Non-pigmented ciliary epithelial cell (primary cell): ENCODE measurements at places on chromosomes 7 and 10.
A peak's percentile ranks its signal among the peaks of the same experiment; 100 is the strongest.

DNA sequence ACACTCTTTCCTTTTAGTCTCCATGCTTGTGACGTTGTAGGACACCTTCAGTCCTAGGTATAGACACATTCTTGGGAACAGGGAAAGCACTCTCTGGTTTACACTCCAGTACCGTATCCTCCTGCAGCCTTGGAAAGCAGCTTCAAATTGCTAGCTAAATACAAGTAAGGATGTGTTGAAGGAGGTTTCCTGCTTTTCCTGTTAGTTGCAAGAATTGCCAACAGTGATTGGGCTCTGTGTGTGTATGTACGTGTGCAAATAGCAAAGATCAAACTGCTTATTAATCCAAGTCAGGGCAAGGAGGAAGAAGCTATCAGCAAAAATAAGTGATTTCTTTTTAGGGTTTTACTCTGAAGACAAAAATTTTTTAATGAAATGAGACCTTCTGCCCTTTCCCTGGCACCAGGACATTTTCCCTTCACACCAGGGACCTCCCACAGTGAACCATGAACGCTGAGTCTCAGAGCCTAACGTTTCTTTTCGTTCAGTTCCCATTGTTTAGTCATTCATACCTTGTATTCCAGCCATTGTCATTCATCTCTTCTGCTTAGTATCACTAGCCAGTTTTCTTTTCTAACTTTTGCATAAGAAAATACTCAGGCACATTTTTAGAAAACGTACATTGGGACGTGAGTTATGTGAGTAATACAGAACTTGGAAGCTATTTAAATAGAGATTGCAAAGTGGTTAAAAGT lies 36.9 kb upstream of the AUTS2 start:
- no peak for DNase-seq

DNA sequence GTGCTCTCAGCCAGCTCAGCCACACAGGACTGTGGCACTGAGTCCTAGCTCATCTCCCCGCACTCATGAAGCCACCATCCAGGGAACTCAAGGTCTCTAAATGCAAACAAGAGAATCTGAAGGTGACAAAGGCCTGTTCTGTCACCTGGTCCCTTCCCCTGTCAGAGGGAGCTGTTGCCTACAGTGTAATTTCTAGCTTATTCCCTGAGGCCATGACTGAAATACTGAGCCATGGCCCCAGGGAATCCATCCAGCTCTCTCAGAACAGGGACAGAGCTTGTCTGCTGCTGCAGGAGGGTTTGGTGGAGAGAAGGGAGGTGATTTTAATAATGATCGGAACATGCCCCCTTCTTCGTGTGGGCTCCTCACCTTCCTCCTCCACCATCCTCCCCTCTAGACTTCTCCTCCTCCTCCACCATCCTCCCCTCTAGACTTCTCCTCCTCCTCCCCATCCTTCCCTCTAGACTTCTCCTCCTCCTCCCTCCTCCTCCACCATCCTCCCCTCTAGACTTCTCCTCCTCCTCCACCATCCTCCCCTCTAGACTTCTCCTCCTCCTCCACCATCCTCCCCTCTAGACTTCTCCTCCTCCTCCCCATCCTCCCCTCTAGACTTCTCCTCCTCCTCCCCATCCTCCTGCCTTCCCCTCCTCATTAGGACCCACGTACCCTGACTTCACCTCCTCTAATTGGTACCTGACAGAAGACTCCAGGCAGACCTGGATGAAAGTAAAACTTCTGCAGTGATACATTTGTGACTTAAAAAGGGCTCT lies 338.0 kb upstream of the MKI67 start:
- DNase-seq: peak; percentile 5

DNA sequence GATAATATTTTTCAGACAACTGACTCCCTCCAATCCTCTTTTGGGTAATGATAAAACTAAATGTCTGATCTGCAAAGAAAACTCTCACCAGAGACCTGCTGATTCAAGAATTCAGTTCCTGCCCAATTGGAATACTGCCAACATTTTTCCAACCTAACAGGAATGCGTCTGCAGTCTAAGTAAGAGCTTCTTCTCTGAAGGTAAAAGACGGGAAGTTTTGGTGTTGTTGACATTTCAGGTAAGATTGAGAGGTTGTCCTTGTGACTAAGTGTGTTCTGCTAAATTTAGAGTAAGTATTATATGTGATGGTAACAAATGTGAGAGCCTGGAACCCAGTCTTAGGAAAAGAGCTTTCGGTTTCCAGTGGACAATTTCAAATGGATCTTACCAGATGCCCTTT lies 17.6 kb downstream of the IFIT5 start:
- peak; percentile 67 for DNase-seq

GRCh38 chr10:5196702-5197113 lies at the start of gene AKR1C4:
Gene AKR1C4, plus strand, starts transcription at chr10:5196837. Its CDS starts 31 bp downstream, at chr10:5196868.
- DNase-seq: no peak

DNA sequence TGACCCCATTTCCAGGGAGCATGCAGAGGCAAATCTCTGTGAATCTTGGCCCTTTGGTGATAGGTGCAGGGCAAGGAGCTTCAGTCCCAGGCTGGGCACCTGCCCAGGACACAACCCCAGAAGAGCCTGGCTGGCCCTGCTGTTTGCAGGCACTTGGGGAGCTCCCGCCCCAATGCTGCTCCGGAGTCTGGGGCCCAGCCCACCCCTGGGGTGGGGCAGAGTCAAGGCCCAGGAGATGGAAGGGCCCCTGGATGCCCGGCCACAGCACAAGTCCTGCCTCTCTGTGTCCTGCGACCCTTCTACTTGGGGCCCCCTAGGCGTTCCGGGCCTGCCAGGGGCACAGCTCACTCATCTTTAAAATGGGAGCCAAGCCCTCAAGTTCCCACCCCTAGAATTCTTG lies 24.7 kb downstream of the PDGFA start:
- no peak for DNase-seq

DNA sequence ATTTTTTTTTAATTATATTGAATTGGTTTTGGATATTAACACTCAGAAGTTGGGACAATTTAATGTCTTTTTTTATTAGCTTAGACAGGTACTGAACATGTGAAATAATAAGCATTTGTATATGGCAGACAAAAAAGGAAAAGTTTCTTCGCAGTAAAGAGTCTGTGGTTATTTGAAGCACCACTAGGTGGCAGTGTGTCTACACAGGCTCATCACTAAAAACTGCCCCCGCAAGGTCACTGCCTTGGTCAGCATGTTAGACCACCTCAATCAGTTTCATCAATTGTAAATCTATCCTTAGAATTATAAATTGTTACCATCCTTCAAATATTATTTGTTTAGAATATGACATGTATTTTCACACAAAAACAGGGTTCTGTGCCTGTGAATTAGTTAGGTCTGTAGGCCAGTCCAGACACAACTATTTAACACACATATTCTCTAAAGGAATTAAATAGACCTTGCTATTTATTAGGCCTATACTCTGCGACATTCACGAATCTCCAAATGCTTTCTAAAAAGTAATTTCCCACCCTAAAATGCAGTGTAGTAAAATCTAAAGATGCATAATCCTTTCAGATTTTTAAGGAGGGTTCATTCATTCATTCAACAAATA lies 17.0 kb downstream of the PNLIPRP3 start:
- DNase-seq: no peak

DNA sequence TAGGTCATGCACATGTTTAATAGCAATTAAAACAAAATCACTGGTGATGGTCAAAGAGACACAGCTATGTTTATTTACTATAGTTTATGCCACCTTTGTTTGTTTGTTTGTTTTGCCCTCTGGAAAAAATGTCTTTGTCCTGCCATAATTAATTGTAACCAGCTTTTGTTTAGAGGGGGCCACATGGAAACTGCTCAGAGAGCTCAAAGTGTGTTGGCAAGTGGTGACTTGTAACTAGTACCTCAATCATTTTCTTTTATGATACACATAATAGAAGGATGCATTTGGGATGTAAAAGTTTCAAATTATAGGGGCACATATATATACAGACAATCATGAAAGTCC lies 40.2 kb downstream of the GRK5 start:
- DNase-seq: no peak

- no peak for DNase-seq
These were observed 86.4 kb upstream of the GNA12 start for GRCh38 chr7:2930310-2931033.

GRCh38 chr10:58104351-58104751 lies 163.3 kb downstream of the IPMK start:
- no peak for DNase-seq

DNA sequence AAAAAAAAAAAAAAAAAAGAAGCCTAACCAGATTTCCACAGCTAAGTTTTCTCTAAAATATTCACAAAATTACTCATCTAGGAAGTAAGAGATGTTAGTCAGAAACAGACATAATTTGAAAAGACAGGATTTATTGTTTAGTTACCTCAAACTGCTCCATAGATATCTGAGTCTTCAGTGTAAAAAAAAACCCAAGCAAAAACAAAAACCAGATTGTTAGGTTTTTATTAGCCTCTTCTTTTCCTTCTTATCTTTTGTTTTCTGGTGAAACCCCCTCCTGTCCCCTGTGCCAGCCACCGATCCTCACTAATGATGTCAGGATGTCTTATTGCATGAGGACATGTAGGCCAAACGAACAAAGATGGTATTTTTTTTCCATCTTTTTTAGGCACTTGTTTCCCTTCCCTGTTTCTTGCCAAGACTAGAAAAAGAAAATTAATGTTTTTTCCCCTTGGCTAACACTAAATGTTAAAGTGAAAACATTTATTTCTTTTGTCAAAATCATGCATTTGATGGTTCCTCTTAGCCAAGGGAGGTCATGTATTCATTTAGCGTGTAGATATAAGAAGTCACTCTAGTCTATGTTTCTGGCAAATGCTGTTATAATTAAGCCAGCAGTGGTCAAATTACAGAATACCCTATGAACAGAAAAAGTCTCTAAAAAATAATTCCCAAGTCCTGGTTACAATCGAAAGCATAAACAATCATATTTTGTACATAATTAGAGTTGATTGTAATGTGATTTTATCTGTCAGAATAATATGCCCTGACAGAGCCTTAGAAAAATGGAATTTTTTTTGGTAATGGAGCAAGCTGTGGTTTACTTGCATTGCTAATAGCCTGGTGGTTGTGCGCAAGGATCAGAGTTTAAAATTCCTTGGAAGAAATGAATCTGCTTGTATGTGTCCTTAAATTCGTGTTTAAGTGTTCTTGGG lies 702.4 kb upstream of the FZD8 start:
- DNase-seq: no peak

- no peak for DNase-seq
These were observed 65.0 kb downstream of the ZEB1 start for GRCh38 chr10:31383810-31384588.

DNA sequence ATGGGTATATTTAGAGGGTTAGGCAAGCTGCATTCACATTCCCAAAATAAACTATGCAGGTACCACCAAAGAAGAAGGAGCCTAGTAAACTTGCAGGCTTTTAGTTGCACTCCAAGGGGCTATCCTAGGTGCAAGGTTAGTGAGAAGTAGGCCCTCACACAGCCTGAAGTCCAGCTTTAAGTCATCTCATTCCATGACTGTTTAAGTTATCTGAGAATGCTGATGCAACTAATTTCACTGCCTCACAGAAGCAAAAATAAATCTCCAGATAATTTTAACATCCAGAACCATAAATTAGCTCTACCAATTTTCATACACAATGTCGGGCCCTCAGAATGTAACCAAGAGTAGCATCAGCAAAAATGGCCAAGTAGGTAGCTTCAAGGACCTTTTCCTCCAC lies 34.3 kb upstream of the HHEX start:
- no peak for DNase-seq

GRCh38 chr10:115879372-115880089 lies 393.5 kb downstream of the GFRA1 start:
- no peak for DNase-seq

- DNase-seq: no peak
These were observed 167.7 kb upstream of the NPVF start for GRCh38 chr7:25395976-25396375.
